ENCODE measurements at places on chromosomes 5 and 9.

DNA sequence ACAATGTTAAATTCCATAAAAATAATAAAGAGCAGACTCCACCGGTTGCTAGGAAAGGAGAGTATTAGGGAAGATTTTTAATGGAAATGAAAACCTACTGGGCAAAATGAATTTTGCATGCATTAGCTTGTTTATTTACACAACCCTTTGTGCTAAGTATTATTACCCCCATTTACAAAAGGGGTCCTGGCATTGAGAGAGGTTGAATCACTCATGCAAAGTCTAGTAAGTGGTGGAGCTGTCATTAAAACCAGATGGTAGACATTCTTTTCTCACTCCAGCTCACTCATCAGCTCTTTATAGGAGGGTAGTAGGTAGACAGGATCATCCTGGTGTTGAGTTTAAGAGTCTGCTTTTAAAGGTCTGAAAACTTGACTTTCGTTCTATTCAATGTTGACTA, 395.1 kb downstream of the PLK2 start:
- no peak for DNase-seq

DNA sequence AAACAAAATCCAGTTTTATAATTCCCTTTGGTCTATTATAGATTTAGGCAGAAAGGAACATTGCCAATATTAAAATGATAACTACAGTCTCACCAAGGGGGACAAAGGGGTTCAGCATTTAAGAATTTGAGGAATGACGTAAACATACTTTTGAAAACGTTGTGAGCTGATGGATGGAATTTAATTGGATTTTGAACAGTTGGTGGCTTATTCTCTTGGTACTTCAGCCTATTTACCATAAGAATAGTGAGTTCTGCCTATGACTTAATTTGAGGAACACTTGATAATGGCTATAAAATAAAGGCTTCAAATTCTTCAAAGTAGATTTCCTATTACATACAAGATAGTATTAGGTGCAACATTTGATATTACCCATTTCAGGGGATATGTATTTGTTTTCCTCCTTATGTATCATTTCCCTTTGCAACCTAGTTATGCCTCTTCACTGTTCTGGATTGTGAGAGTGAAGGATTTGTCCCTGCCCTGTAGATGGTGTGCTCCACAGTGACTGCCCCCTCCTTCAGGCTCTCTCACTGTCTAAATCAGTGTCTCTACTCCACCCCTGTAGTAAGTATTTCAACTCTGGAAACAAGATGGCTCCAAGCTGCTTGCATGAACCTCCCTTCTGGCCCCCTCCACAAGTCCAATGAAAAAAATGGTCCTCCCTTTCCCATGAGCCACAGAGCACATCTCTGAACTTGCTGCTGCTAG, 225.6 kb downstream of the ARHGEF28 start:
- no peak for DNase-seq

- no peak for DNase-seq
Observed at GRCh38 chr5:9766581-9766980, 136.4 kb upstream of the TAS2R1 start.

DNA sequence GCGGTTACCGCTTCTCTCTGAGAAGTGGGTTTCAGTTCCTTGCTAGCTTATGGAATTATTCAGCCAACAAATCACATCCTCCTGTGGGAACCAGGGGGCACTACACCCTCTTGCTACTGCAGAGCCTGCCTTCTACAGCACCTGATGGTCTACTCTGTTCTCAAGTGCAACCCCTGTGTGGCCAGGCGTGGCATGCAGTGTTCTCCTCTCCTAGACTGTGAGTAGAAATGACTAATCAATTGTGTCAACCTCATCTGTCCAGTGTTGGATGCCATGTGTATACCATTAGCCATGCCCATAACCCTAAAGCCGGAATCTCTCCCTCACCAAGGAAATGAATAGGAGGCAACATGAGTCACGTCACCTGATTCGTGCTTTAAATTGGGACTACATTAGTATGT, 117.2 kb upstream of the LIFR start:
- DNase-seq: no peak

- DNase-seq: peak; percentile 71
Observed at GRCh38 chr9:83920469-83920926, 734 bp downstream of the KIF27 start.

GRCh38 chr9:12723409-12724028, 30.3 kb downstream of the TYRP1 start:
- no peak for DNase-seq

GRCh38 chr5:155485386-155485785, 471.8 kb downstream of the KIF4B start:
- no peak for DNase-seq

- DNase-seq: peak; percentile 20
Observed at GRCh38 chr5:57858905-57859304, 376.3 kb upstream of the ACTBL2 start.

DNA sequence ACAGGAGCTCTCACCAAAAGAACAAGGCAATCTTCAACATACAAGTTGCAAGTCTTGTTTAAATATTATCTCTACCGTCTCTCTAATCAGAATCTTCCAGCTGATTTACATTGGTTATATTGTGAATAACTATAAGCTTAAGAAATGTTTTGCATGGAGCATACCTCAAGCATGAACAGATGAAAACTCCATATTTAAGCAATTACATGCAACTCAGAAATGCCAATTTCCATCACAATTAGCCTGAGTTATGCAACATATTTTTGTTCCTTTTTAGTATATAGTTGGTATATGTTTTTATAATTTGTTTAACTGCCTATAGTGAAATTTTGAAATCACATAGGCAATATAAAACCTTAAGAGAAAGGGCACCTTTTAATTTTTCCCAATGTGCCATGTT, 142.5 kb downstream of the DENND1A start:
- DNase-seq: no peak

- no peak for DNase-seq
Observed at GRCh38 chr9:112169368-112169767, 5.7 kb downstream of the SUSD1 start.

GRCh38 chr5:176679365-176680225, 32.3 kb downstream of the TSPAN17 start:
- DNase-seq: no peak

All from right kidney (tissue), 9 donors.